ENCODE measurements at places on chromosomes 6 and 20.

DNA sequence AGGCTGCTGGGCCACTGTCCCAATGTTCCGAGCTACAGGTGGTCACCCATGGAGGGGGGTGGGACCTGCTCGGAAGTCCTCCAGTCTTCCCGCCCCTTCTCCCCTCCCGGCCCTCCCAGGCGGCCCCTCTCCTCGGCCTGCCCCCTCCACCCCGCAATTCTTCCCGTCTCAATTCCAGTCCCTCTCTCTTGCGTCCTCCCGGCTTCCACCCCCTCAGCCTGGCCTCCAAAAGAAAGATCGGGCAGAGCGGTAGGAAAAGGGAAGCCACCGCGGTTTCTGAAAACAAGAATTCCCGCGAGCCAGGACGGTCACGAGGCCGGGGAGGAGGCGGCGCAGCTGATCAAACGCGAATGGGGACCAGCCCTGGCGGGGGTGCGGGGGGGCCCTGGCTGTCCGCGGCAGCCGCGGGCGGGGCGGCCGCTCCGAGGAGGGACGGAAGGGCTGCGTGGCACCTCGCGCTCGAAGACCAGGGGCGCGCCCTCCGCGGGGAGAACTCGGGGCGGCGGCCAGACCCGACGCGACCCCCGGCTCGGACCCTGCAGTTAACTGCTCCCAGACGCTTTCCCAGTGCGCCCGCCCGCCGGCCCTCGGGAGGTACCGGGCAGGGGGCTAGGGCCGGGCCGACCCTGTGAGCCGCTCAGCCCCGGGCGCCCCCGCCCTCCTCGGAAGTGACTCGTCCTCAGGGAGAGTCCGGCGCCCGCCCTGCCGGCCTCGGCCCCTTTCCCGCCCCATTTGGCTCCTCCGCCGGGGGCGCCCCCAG lies 1.0 kb downstream of the PXDC1 start:
- DNase-seq = peak; percentile 31

DNA sequence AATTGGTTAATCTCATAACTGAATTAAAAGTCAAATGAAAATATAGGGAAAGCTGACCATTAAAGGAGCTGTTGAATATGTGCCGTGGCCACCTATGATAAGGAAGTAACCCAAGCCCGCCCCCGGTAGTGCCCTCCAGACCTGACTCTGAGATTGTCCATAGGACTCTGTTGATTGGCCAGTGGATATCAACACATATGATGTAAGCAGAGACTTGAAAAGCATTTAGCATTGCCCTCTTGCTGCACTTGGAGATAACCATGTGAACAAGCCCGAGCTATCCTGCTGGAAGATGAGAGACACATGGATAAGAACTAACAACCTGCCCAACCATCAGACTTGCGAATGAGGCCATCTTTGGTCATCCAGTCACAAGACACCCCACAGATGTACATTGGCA lies 83.2 kb downstream of the LINC00237 start:
- DNase-seq = no peak

DNA sequence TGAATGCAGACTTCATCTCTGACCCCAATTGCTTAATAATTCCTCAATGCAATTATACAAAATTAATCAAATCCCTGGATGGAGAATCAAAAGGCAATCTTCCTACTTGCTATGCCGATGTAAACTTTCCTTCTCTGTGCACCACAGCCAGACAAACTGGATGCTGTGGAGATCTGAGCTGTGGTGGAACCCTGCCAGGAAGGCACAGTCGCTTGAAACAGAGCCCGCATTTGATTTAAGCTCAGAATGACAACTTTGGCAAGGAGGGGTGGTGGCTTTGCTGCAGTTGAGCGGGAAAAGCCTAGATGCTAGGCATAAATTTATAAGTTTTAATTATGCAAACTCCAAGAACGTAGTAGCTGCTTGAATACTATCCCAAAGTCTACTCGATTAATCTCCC lies 190.8 kb downstream of the MTFR2 start:
- no peak for DNase-seq

GRCh38 chr6:81265106-81265505 lies 487.4 kb downstream of the TENT5A start:
- DNase-seq = no peak

DNA sequence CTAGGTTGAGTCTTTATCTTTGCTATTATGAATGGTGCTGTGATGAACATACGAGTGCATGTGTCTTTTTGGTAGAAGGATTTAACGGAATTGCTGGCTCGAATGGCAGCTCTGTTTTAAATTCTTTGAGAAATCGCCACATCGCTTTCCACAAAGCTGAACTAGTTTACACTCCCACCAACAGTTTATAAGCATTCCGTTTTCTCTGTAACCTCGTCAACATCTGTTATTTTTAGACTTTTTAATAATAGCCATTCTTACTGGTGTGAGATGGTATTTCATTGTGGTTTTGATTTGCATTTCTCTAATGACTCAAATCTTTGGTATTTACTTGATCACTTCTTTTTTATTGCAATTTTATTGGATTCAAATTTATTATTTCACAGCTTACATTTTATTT lies 117.4 kb upstream of the HDGFL1 start:
- no peak for DNase-seq

DNA sequence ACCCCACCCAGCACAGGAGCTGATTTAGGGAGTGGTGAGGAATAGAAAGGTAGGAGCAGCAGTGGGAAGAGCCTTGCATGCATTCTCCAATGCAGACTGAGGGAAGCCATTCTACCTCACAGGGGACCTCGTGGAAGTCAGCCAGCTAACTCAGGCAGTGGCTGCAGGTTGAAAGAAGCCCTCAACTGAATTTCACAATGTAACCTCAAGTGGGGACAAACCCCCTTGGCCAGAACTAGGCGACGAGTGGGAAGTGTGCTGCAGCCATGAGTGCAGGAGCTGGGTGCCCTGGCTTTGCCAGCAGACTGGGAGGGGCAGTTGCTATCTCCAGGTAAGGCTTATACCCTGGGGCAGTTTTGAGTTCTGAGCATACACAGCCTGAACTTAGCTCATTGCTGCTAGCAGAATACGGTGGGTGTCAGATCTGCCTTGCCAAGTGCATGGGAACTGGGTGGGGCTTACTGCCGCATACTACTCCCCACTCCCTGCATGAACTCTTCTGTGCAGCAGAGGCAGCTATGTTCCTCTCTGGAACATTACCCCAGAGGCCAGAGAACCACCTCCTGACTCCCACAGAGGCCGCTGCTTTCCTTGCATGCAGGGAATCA lies 126.5 kb downstream of the CDK19 start:
- DNase-seq = no peak

- no peak for DNase-seq
Observed at GRCh38 chr20:33046412-33046811, 7.3 kb upstream of the BPIFB3 start.

DNA sequence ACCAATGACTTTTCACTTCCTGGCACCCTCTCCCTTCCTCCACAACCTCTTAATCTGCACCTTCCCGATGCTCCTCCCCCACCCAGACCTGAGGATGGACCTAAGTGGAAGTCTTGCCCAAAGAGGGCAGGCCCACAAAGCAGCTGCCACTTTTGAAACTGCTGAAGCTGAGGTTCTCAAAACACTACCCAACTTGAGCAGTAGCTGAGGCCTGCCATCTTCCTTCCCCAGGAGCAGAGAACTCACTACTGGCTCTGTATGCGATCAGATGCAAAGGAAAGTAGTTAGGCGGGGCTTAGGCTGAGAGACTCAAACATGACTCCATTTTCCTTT lies 1.5 kb downstream of the HM13 start:
- DNase-seq = no peak

GRCh38 chr6:150297327-150298029 lies 71.3 kb upstream of the IYD start:
- no peak for DNase-seq

DNA sequence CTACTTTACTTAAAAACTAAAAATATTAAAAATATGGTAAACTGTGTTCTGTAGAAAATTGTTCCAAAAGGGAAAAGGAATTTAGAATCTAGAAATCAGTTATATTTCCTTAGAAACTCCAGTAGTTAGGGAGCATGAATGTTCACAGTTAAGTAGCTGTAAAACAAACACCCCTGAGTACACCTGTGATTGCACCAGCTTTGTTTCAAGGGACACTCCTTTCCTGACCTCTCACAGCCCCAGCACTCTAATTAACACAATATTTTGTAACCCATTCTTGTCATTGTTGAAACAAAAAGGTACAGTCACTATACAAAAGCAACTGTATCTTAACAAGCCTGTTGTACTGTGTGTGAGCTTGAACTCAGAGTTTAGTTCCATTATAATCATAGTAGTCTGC lies 72.3 kb downstream of the NCOA7 start:
- no peak for DNase-seq

DNA sequence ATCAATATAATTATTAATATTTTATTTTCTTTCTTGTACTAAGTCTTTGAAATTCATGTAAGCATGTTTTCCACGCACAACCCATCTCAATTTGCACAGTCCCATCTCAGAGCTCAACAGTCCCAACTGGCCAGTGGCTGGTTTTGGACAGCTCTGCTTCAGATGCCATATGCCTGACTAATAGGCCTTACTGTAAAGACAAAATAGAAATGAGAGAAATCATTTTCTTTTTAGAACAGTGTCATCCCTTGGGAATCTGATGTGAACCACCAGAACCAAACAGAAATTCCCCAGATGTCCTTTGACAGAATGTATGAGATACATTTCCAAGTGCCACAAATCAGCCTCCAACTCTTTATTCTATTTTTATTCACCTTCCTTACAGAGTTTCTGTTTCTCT lies 338.9 kb downstream of the ESR1 start:
- no peak for DNase-seq

DNA sequence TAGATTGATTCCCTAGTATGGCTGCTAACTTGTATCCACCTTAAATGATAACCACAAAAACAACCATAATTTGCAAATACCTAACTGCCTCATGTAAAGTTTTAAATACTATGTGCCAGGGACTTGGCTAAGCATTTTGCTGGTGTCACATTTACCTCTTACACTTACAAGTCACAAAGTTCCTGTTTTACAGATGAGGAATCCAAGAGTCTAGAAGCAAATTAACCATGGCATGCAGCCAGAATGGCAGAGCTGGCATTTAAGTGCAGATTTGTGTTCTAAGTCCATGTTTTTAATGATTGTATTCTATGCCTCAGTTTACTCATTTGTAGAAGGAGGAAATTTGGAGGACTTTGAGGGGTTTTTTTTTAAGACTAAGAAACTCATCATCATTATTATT lies 696.7 kb downstream of the PTPRT start:
- DNase-seq = no peak
